ENCODE measurements at places on chromosomes 11 and 22.

DNA sequence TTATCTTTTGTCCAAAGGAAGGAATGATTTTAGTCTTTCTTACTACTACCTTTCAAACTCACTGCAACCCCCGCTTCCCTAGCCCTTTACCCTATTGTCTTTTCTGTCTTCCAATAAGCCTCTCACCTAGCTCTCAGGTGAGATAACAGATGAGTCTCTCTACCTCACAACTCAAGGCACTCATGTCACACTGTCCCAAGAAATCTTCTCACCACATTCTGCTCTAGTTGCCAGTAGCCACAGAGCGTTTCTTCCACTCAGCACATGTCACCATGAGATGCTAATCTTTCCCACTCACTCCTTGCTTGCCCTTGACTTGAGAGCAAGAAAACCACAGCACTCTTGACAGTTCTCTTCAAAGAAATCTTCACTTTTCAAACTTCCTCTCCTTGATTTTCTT, 32.7 kb upstream of the TMEM41B start:
- no peak for DNase-seq

DNA sequence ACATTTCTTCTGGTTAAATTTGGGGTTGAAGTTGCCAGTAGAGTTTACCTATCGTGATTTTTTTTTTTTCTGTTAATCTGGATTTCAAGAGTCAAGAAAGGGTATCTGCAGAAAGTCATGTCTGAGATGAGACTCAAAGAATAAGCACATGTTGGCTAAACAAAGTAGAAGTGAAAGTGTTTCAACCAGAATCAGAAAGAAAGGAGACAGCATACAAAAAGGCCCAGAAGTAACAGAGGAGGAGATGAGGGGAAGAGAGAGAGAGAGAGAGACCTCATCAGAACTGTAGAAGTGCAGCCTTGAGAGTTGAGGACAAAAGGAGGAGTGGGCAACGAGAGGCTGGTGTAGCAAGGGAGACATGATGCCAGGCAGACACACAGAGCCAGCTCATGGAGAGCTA, 54.9 kb downstream of the SVIP start:
- no peak for DNase-seq

DNA sequence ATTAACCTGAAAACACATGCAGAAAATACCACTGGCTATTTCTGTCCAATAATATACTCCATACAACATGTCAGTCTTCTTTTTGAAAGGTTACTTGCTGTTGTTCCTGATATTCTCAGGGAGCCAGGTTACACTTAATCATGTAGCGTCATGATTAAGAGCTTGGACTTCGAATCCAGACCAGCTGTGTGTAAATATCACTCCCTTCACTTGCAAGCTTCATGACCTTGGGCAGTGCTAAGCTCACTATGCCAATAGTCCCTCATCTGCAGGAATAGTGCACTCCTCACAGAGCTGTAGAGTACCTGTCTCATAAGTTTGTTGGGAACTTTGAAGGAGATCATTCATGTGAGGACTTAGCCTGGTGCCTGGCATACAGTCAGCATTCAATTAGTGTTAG, 1.9 kb downstream of the HTR3B start:
- DNase-seq: no peak

GRCh38 chr22:27715106-27715505, 86.5 kb downstream of the MN1 start:
- no peak for DNase-seq

DNA sequence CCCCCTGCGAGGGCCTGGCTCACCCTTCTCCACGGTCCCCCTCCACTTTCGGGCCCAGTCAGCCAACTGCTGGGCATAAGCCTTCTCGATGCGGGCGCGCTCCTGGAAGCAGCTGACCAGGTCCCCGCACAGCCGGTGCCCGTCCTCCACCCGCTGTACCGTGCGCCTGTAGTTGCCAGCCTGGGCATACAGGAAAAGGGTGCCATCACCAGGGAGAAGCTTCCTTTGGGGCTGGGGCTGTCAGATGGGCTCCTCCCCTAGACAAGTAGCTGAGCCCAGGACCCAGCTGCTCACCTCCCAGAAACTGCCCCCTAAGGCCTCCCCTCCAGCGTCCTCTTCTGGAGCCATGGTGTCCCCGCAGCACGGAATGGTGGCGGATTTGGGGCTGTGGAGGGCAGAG, 3.9 kb downstream of the PACSIN3 start:
- no peak for DNase-seq

DNA sequence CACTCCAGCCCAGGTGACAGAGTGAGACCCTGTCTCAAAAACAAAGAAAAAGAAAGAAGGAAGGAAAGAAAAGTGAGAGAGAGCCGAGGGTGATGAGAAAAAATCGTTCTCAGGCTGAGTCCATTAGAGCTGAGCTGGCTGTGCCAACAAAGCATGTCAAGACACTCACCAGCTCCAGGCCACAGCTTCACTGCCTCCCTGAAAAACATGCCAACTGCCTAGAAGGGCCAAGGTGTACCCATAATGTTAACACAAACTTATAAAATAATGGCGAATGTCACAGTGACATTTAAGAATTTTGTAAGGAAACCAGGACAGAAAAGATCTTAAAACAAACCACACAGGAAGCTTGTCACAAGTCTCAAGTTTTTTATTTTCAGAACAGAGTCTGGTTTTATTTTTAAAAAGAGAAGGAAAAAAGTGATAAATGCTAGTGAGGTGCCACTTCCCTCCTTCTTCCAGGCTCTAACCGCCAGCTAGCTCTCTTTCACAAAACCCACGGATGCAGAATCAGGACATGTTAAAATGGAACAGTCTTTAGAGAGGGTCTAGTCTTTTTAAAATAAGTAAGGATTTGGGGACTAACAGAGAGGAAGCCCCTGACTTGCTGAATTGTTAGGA, 5.1 kb downstream of the TMEM121B start:
- no peak for DNase-seq

GRCh38 chr11:128686021-128686741, 7.7 kb upstream of the FLI1 start:
- DNase-seq: no peak

GRCh38 chr11:76756341-76756741, 26.8 kb upstream of the TSKU start:
- DNase-seq: no peak

DNA sequence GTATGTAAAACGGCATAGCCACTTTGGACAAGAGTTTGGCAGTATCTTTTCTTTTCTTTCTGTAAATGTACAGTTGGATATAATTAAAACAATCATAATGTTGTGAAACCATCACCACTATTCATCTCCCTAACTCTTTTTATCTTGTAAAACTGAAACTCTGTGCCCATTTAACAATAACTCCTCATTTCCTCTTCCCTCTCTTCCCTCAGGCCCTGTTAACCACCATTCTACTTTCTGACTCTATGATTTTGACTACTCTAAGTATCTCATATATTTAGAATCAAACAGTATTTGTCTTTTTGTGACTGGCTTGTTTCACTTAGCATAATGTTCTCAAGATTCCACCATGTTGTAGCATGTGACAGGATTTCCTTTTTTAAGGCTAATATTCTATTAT, 10.2 kb downstream of the SCUBE2 start:
- no peak for DNase-seq

- DNase-seq: no peak
These were observed 84.4 kb downstream of the TRMU start for GRCh38 chr22:46419754-46420571.

DNA sequence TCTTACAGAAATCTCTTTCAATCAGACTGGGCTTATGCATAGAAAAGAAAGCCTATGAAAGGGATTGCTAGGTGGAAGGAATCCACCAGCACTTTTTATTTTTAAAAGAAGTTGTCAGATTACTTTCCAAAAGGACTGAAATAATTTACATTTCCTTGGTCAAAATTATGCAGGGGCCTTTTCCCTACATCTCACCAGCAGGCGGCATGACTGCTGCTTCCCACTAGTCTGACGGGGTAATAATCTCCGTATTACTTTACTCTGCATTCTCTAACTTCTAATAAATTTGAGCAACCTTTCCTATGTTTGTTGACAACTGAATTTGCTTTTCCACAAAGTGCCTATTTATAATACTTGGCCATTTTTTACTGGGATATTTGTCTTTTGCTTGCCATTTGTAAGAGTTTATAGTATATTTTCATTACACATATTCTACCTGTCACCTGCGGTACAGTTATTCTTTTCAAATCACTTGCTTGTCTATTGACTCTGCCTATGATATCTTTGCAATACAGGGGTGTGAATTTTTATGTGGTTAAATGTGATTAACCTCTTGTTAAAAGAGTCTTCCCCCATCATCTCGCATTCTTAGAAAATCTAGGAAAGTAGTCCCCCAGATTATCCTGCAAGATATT, 51.9 kb upstream of the USP47 start:
- peak; percentile 20 for DNase-seq

DNA sequence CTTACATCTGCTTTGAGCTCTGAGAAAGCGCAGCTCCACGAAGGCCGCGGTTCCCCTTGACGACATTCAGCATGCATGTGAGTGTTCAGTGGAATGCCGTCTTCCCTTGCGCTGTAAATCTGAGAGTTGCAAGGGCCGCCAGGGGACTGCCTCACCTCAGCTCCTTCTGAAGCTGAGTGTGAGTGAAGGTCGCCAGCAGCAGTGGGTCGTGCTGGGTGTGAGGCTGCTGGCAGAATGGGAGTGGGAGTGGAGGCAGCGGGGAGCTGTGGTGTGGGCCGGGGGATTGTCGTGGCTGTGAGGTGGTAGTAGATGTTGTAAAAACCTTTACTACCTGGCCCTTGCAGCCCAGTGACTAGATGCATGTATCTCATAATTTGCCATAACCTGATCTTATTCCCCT, 65.2 kb downstream of the PPP6R2 start:
- DNase-seq: no peak

- DNase-seq: no peak
These were observed 5.5 kb upstream of the SIGIRR start for GRCh38 chr11:420054-420910.

DNA sequence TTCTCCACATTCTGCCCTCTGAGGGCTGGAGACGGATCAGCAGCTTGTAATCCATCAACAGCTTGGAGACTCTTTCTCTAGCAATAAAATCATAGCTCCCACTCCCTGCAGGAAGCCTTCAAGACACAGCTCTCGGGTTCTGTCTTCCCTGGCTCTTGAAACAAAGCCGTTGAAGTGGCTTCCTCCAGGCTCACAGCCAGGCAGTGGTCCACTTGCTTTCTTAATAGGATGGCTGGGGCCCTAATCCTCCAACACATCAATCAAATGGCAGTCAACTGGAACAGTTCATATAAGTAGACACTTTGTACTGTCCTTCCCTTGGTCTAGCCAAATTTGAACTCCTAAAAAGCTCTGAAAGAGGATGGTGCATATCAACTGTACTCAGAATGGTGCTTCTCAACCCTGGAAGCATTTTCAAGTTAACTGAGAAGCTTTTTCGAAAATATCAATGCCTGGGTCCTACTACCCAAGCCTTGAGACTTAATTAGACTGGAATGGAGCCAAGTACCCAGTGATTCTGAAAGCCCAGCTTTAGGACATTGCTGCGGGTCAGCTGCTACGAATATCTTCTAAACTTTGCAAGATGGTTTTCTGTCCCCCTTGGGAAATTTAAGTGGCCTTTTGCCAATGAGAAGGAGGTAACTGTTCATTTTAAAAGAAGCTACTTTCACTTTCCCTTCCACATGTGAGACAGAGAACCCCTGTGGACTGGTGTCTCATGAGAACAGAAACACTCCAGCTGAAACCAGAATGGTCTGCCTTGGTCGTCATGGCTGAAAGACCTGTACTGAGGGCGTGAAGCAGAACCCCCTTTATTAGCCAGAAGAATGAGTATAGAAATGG, 74.7 kb downstream of the SC5D start:
- no peak for DNase-seq

GRCh38 chr22:22879675-22880155, 7.9 kb upstream of the IGLL5 start:
- no peak for DNase-seq

- DNase-seq: no peak
These were observed 12.6 kb downstream of the SOX10 start for GRCh38 chr22:37971475-37972434.

DNA sequence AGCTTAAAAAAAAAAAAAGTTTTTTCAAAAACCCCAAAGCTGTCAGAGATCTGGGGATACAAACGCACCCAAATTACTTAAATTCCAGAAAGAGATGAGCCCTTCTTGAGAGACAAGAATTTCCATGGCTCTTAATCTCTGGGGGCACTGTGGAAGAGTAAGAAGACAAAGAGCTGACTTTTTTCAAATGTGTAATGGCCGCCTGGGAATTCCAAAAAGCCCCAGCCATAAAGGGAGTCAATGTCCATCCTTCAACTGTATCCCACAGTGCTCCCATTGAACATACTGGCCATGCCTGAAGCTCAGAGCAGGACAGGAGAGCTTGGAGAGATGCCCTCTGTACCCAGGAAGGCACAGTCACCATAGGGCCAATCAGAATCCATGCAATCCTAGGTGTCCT, 37.4 kb upstream of the ASPHD2 start:
- no peak for DNase-seq

DNA sequence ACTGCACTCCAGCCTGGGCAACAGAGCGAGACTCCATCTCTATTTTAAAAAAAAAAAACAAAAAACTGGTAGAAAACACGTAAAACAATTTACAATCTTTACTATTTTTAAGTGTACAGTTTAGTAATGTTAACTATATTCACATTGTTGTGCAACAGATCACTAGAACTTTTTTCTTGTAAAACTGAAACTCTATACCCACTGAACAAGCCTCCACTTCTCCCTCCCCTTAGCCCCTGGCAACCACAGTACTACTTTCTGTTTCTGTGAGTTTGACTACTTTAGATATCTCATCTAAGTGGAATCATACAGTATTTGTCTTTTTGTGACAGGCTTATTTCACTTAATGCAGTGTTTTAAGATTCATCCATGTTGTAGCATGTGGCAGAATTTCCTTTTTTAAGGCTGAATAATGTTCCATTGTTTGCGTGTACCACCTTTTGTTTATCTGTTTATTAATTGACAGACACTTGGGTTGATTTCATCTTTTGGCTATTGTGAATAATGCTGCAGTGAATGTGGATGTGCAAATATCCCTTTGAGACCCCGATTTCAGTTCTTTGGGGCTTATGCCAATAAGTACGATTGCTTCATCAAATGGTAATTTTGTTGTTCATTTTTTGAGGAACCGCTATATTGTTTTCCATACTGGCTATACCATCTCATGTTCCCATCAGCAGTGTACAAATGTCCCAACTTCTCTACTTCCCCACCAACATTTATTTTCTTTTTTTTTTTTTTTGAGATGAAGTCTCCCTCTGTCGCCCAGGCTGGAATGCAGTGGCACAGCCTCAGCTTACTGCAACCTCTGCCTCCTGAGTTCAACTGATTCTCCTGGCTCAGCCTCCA, 11.0 kb downstream of the DDB2 start:
- no peak for DNase-seq

Measured in neural crest cell (in vitro differentiated cells).